Activated T-helper 1 cell treated with anti-CD3 and anti-CD28 coated beads, Interleukin-12 subunit alpha, Interleukin-12 subunit beta, Interleukin-2, Interleukin-4 antibody, amounts not matched to agents 30 ng/mL and 10 ng/mL and 1 ng/mL, durations not matched to agents 14 hours and 24 hours and 36 hours (primary cell): ENCODE measurements at places on chromosomes 5 and 9. TPM values are rescaled to one million over a fixed set of nuclear protein-coding genes. Genes with fewer than 3 reads are reported as not detected.

- no peak for DNase-seq
Observed at GRCh38 chr5:31229266-31229665, 35.8 kb downstream of the CDH6 start.

- no peak for DNase-seq
Observed at GRCh38 chr5:27240791-27241190, 202.4 kb upstream of the CDH9 start.

DNA sequence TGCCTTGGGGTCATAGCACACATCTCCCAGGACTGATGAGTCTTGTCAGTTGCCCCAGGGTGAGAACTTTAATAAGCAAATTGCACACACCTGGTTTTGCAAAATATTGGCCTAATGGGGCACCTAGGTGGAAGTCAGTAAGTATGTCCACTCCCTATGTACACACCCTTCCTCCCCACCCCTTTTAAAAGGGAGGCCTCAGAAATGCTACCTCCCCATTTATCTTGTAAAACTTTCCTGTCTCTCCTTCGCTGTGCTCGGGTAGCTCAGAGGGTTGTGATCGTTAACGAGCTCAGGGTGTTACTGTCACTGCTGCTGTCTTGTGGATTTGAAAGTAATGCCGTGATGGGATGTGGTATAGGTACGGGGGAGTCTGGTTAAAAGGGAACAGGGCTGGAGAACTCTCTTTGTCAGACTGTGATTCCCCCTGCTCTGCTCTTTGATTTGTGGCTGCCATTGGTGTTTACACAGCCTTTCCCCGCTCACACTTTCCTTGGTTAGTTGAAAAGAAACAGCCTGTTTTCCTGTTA is 26.2 kb downstream of the ZNF462 start:
- no peak for DNase-seq

GRCh38 chr9:95094002-95094401 is 223.5 kb downstream of the FANCC start:
- DNase-seq: no peak

GRCh38 chr5:147782110-147783028 is at the start of gene JAKMIP2:
TSS of gene JAKMIP2 (minus strand) at chr5:147782728. CDS start at chr5:147671806, 110,922 bp downstream.
- DNase-seq: peak; percentile 83

MCC gene
- 0.88 and 1.3 TPM in 2 replicates for total RNA-seq

DNA sequence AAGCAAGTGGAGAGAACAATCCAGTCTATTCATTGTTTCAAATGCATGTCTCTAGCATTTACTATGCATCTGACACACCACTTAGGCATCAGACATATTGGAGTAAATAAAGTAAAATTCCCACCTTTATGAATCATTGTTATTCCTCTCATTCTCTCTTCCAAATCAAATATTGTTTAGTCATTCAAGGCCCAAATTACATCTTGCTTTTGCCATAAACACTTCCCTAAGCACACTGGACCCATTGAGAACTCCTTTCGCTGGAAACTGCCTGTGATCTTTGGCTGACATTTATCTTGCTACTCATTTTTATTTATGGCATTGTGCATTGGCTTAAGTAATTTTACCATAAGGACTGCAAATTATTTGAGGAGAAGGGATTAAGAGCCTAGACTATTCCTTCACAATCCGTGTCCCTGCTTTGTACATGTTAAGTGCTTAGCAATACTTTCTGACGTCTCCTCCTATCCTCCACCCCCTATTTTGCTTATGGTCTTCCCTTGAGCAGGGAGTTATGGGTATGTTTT is 7.4 kb downstream of the C5orf46 start:
- DNase-seq: no peak

DNA sequence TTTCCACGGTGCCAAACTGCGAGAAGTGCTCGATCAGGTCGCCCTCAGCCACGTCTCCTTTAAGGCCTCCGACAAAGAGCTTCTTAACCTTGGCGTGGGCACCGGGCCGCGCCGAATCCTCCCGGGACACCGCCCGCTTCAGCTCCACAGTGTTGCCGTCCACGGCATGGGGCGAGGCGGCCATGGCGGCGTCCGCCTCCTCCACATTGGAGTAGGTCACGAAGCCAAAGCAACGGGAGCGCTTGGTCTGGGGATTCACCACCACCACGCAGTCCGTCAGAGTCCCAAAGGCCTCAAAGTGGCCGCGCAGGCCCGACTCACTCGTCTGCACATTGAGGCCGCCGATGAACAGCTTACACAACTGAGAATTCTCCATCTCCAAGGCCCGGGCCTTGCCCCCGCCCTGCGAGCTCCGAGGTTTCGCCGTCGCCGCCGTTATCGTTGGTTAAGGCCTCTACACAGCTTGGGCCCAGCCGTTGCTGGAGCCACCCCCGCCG is 424 bp downstream of the HNRNPA0 start:
- peak; percentile 42 for DNase-seq

MARVELD2 gene
- 0.23 and 0.32 TPM in 2 replicates for total RNA-seq

PCDHB3 gene
- total RNA-seq: not detected in 2 replicates

DNA sequence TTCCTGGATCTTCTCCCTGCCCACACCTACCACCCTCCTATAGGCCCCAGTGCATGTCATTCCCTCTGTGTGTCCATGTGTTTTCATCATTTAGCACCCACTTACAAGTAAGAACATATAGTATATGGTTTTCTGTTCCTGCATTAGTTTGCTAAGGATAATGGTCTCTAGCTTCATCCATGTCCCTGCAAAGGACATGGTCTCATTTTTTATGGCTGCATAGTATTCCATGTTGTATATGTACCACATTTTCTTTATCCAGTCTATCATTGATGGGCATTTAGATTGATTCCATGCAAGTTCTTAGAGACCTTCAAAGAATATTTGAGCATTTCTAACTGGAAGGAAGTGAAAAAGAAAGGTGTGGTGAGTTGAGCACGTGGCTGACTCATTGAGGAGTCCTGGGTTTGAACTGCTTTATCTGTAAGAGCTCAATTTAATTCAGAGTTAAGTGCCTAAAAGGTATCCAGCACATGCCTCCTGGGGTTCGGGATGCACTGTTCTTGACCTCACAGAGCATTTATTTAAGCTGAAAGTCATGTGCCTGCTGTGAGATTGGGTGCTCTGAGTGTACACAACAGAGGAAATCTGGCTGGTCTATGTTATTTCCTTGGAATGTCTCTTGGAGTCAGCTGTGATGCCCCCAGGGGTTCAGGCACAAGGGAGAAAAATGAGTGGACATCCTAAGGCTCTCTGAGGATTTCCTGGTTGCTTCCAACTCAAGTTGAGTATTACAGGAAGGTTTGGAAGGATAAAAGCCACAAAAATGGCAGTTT is 56.4 kb downstream of the SH3GL2 start:
- DNase-seq: no peak

GRCh38 chr5:147920420-147921030 is 14.2 kb upstream of the C5orf46 start:
- no peak for DNase-seq

GRCh38 chr5:89236900-89237299 is 353.9 kb upstream of the MEF2C start:
- DNase-seq: no peak

- DNase-seq: no peak
Observed at GRCh38 chr9:76592974-76593347, 134.0 kb downstream of the GCNT1 start.

SLC1A3 gene
- total RNA-seq: not detected in 2 replicates

DNA sequence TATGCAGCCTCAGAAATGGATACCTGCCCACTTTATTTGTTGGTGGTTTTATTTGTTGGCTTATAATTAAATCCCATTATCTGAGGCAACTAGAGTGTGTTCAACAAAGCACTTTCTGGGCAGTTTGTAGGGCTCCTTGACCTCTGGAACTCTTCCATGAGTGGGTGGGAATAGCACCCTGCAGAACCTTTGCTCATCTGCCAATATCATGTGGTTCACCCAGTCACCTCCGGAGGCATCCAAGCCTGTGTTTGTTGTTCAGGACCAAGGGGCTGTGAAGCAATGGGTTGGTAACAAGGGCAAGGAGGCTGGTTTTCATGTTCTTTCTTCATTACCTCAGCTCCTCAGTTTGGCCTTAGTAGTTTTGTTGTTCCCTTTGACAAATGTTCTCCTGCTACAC is 314.0 kb downstream of the NDUFS4 start:
- DNase-seq: no peak

PARP8 gene
- 22.9 and 23.0 TPM in 2 replicates for total RNA-seq

DNA sequence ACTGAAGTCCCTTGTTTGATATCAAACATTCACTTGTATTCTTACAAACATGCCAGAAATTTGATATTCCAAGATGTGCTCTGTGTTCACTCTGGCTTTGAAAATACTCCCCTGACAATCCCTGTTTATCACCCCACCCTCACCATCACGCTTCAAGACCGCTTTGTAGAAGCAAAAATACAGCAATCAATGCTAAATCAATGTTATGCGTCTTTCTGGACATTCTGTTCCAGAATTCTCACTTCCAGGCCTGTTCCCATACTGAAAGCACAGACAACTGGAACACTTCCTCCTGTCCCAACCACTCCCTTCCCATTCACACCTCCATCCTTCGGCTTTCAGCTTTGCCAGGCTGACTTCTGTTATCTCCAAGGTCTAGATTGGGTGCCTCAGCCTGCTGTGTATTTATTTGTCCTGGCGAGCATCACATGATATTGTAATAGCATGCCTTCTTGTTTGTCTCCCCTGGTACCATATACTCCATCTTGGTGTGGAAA is 72.8 kb downstream of the SNCAIP start:
- DNase-seq: no peak

GRCh38 chr9:87516222-87516925 is 18.7 kb downstream of the DAPK1 start:
- no peak for DNase-seq

- no peak for DNase-seq
Observed at GRCh38 chr5:109714592-109714991, 24.9 kb downstream of the MAN2A1 start.

- no peak for DNase-seq
Observed at GRCh38 chr5:77972469-77973252, 196.5 kb upstream of the TBCA start.

MYOT gene
- not detected in 2 replicates for total RNA-seq

RANBP17 gene
- not detected in 2 replicates for total RNA-seq

GRCh38 chr9:128242124-128242523 is 33.7 kb downstream of the GOLGA2 start:
- no peak for DNase-seq

DNA sequence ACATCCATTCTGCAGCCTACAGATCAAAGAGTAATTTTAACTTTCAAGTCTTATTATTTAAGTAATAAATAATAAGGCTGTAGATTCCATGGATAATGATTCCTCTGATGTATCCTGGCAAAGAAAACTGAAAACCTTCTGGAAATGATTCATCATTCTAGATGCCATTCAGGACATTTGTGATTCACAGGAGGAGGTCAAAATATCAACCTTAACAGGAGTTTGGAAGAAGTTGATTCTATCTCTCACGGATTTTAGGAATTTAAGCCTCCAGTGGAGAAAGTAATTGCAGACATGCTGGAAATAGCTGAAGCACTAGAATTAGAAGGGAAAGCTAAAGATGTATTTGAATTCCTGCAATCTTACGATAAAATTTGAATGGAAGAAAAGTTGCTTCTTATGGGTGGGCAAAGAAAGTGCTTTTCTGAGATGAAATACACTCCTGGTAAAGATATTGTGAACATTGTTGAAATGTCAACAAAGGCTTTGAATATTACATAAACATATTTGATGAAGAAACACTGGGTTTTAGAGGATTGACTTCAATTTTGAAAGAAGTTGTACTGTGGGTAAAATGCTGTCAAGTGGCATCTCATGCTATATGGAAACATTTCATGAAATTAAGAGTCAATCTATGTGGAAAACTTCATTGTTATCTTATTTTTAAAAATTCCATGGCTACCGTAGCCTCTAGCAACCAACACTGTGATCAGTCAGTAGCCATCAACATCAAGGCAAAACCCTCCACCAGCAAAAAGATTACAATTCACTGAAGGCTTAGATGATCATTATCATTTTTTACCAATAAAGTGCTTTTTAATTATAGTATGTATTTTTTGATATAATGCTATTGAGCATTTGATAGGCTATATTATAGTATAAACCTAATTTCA is 1141.0 kb downstream of the CDH12 start:
- no peak for DNase-seq

GRCh38 chr9:134178768-134179551 is 14.6 kb upstream of the RNU6ATAC start:
- DNase-seq: no peak

BTNL9 gene
- not detected in 2 replicates for total RNA-seq

DNA sequence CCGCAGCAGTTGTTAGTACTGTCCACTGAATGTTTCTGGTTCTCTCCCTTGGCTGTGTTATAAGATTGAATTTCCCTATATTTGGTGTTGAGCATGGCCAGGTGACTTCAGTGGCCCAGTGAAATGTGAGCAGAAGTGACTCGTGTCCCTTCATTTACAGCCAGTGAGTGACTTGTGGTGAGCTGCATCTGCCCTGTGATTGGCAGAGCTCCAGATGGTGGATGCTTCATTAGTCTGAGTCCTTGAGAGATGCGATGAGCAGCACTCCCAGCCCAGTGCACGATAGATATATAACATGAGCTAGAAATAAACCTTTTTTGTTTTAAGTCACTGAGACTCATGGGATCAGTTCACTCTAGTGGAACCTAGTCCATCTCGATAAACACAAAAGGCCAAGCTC is 19.3 kb downstream of the PCSK5 start:
- DNase-seq: no peak

DNA sequence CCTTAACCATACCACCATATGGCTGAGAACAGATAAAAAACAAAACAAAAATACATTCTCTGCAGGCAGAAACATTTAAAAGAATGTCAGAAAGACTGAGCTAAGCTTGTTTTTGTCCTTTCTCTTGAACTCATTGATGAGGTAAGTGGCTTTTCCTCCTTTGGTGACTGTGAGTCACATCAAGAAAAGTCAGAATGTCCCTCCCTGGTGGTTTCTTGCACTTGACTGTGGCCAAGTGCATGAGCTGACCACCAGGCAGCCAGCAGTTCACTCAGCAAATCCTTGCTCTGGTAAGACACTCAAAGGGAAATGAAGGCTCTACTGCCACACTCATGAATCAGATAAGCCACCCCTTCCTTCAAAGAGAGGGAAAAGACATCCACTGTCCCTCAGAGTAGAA is 970.9 kb downstream of the TAF11L14 start:
- no peak for DNase-seq

UCK1 gene
- 26.9 and 28.0 TPM in 2 replicates for total RNA-seq

DNA sequence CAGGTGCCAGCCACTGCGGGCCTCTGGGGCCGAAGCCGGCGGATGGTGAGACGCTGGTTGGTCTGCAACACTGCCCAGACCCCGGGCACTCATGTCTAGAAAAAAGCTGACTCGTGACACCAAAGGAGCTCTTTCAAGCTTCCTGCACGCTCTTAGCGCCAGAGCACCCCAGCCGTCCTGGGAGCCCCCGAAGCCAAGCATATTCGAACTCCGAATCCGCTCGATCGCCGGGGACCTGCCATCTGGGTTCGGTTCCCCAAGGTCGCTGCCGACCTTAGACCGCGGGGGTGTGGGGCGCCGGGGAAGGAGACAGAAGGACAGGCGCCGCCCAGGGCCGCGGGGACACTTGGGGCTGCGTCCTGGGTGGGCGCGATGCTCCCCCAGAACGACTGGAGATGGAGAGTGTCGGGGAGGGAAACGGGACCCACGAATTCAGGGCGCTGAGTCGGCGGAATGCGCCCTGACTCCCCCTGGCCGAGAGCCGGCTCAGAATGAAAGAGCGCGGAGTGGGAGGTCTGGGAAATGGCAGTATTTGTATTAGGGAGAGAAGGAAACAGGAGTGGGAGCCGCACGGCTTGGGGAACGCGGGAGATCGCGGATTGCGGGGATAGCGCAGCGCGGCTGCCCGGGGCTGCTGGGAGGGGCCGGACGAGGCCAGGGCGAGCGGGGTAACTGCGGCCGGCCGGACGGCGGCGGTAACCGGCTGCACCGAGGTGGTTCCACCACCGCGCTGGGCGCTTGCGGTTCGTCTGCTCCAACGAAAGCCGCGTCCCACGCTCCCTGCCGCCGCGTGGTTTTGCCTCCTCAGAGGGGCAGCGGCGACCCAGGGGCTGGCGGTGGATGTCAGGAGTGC is 20.1 kb upstream of the MARCHF6 start:
- DNase-seq: no peak

- DNase-seq: no peak
Observed at GRCh38 chr5:119404033-119404432, 48.2 kb downstream of the TNFAIP8 start.
